ENCODE measurements at places on chromosomes 7 and 10. TPM values are rescaled to one million over a fixed set of nuclear protein-coding genes. Genes with fewer than 3 reads are reported as not detected.
A peak's percentile ranks its signal among the peaks of the same experiment; 100 is the strongest.

DNA sequence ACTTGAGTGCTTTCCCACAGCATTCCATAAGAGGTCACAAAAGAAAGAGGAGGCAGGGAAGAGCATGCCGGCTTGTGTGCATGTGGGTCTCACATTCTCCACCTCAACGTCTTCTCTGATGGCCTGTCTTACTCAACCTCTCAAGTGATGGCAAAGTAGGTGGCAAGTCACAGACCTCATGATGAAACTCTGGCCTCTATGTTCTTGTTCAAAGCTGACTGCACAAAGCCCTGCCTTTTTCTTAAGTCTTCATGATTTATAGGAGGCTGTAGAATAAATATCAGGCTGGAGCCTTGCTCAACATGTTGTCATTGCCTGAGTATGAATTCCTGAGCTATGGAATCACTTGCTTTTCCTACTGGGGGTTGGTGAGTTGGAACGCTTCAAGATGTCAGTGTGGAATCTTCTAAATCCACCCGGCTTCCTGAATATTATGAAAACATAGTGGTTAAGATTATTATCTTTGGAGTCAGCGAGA, 213.6 kb upstream of the INHBA start:
- no peaks in the 10 kb centered on the region for H3K36me3 ChIP-seq
- no peak for DNase-seq
- H3K27me3 ChIP-seq, result no peaks in the 10 kb centered on the region
- H3K4me3 ChIP-seq, result no peak overlapping the region

- no peak for DNase-seq
- H3K4me1 ChIP-seq, result no peaks in the 10 kb centered on the region
- no peaks in the 10 kb centered on the region for H3K27me3 ChIP-seq
These were observed 37.0 kb downstream of the CHCHD3 start for GRCh38 chr7:133044722-133045473.

DNA sequence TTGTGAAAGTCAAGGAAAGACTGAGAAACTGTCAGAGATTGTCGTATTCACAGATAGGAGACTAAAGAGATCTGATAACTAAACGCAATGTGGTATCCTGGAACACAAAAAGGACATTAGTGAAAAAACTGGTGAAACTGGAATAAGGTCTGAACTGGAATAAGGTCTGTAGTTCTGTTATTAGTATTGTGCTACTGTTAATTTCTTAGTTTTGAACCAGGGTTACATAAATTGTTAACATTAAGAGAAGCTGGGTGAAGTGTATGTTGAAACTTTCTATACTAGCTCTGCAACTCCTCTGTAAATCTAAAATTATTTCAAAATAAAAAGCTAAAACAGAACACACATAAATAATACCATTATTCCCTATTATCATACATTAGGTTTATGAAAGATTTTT, 3.4 kb upstream of the NT5C2 start:
- peak overlapping the region; percentile 39 for H3K27ac ChIP-seq
- H3K4me1 ChIP-seq, result peaks cover 27% of the 10 kb centered on the region
- no peak for DNase-seq
- no peak overlapping the region for H3K4me3 ChIP-seq
- no peaks in the 10 kb centered on the region for H3K36me3 ChIP-seq
- H3K27me3 ChIP-seq, result no peaks in the 10 kb centered on the region

DNA sequence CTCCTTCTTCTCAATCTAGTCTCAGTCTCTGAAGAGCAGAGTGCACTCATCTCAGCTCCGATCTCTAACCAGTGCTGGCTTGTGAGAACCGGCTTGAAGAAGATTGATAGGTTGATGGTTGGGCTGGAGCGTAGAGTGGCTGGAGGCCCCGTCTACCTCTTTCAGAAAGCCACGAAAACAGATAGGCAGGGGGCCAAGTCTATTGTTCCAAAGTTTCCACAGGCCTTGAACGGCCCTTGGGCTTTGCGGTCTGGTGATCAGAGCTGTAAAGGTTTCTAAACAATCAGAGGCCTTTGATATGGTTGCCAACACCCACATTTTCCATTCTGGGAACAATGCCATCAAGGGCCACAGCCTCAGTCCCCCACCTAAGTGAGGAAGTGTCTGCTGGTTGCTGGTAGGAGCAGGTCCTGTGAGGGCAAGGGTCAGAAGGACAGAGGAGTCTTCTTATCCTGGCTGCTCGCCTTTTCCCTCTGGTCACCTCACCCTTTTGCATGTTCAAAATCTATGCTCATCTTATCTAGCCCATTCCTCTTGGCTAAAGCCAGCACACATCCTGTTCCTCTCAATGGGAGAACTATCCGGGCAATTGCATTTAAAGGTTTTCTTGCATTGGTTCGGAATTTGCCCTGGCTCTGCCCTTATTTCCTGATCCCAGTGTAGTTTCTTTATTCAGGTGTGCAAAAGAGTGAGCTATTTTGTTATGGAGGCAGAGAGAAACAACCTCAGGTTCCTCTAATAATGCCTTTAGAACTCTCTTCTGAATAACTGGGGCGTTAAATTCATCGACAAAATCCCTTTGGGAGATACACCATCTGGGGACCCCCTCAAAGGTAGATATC, 70.3 kb upstream of the KMT2E start:
- H3K27ac ChIP-seq, result peak overlapping the region; percentile 83
- H3K27me3 ChIP-seq, result no peaks in the 10 kb centered on the region
- peak; percentile 85 for DNase-seq
- H3K4me3 ChIP-seq, result no peak overlapping the region
- peaks cover 23% of the 10 kb centered on the region for H3K4me1 ChIP-seq
- H3K36me3 ChIP-seq, result no peaks in the 10 kb centered on the region

DNA sequence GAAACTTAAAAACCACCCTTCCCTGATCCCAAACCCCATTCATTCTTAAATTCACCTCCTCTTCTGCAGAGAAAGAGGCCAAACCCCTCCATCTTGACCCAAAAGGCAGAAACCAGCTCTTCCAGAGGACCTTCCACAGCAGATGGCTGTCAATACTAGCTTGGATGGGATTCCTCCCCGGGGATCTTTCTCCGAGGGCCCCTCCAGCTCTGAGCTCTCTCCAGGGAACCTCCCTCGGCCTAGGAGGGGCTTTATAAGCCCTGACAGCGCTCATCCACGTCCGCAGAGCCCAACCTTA, 5.4 kb downstream of the TNRC18 start:
- peak overlapping the region; percentile 91 for H3K4me3 ChIP-seq
- peaks cover 24% of the 10 kb centered on the region for H3K4me1 ChIP-seq
- DNase-seq, result no peak
- H3K36me3 ChIP-seq, result no peaks in the 10 kb centered on the region
- peak overlapping the region; percentile 99 for H3K27ac ChIP-seq
- no peaks in the 10 kb centered on the region for H3K27me3 ChIP-seq

GRCh38 chr7:128425850-128426249, 16.1 kb upstream of the IMPDH1 start:
- H3K4me1 ChIP-seq, result peaks cover 6% of the 10 kb centered on the region
- DNase-seq, result peak; percentile 81
- H3K27me3 ChIP-seq, result no peaks in the 10 kb centered on the region
- no peak overlapping the region for H3K27ac ChIP-seq

DNA sequence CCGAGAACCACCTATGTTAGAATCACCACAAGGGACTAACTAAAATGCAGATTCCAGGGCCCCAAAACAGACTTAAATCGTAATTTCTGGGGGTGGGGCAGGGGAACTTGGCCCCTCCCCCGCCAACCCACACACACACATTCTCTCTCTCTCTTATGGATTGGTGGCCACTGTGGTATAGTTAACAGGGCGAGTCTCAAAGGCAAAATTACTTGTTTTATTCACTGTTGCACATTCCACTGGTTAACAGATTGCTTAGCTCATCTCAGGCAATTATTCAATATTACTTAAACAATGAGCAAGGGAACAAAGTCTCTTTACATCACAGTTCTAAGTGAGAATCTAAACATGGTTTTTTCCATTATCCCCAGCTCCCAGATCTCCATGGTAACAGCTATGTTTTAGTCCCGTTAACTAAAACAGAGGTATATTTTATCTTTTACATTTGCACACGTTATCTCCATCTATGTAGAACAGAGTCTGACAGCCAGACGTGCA, 38.5 kb downstream of the IGF2BP3 start:
- DNase-seq, result no peak
- H3K4me1 ChIP-seq, result no peaks in the 10 kb centered on the region
- no peaks in the 10 kb centered on the region for H3K36me3 ChIP-seq
- H3K4me3 ChIP-seq, result no peak overlapping the region

DNA sequence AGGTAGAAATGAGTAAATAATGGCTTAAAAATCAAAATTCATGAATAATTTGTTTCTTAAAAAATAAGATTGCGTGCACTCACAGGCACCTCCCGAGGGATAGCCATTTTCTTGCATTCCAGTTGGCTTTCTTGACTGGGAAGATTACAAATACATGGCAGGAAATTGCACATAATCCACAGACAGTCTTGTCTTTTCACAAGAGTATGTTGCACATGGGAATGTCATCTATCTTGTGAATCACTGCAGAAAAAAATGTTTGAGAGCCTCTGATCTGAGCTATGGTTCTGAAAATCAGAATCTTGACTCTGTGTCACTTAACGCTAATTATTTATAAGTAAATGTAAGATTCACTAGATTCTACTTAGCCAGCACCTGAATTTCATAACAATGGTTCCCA, 74.1 kb upstream of the PRKG1 start:
- H3K4me1 ChIP-seq, result no peaks in the 10 kb centered on the region
- H3K4me3 ChIP-seq, result no peak overlapping the region
- DNase-seq, result no peak

TMEM196 gene
- total RNA-seq, result not detected

AGAP6 gene
- total RNA-seq, result 4.5 TPM

LRRC72 gene
- not detected for total RNA-seq

Data from right atrium auricular region (tissue), 2 donors.